ENCODE measurements at places on chromosomes 2 and 18.

GRCh38 chr18:55256226-55256928 is 297.1 kb upstream of the CCDC68 start:
- no peak for DNase-seq

GRCh38 chr18:54606835-54607212 is 15.8 kb downstream of the DYNAP start:
- no peak for DNase-seq

- DNase-seq, result no peak
Observed at GRCh38 chr2:170224692-170225294, 46.8 kb downstream of the MYO3B start.

GRCh38 chr2:176468457-176469113 is 199.3 kb downstream of the MTX2 start:
- no peak for DNase-seq

- no peak for DNase-seq
Observed at GRCh38 chr2:44477657-44478414, 116.1 kb downstream of the CAMKMT start.

DNA sequence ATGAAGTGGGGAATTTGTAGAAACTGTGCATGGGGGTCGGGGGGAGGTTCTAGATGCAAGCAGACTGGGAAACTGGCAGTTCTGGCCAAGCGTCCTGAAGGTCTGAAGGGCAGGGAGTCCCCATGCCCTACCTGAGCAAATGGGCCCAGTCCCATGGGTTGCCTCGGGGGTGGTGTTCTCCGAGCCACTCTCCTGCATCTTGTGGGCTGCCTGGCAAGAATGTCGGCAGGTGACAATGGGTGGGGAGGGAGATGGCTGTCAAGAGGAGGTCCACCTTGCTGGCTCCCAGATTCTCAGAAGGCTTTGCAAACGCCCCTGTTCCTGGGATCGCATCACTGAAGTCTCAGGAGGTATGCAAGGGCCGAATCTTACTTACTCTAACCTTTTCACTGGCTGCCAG is 21.3 kb downstream of the INHBB start:
- DNase-seq, result no peak

DNA sequence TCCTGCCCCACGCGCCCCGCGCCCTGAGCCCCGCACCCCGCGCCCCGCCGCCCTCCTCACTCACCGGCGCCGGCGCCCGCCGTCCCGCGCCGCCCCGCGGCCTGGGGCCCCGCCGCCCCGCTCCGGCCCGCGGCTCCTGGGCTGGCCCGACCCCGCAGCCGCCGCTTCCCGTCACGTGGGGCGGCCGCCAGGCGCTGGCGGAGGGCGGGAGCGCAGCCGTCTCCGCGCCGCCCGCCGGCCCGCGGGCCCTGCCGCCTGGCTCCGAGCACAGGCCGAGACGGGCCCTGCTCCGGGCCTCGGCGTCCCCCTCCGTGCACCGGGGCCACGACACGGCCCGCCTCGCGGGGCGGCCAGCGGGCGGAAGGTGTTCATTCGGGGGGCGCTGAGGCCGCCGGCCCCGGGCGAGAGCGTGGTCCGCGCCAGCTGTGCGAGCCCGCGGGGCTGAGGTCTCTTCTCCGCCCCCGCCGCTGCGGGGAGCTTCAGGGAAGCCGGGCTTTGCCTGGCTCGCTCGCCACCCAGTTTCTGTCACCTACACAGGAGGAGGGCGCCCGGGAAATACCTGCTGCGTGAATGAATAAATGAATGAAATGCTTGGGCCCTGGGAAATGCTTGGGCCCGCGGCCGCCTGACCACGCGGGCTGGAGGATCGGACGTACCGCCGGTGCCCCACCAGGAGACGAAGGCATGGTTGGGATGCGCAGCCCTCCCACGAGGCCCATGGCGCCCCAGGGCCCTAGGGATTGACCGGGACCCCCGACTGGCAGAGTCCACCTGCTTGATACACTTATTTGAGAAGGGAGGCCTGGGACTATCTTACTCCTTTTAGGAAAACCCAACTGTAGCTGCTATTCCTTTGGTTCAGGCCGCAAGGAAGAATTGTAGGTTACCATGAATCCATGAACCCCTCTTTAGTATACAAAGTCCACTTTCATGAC is at the start of gene TGFBRAP1:
Gene TGFBRAP1 (minus strand): TSS at position 175 of the 935 bp plus-strand sequence. CDS start 21,434 bp downstream, outside the sequence.
- DNase-seq, result no peak

GRCh38 chr2:239211396-239212094 is 189.3 kb downstream of the HDAC4 start:
- no peak for DNase-seq

DNA sequence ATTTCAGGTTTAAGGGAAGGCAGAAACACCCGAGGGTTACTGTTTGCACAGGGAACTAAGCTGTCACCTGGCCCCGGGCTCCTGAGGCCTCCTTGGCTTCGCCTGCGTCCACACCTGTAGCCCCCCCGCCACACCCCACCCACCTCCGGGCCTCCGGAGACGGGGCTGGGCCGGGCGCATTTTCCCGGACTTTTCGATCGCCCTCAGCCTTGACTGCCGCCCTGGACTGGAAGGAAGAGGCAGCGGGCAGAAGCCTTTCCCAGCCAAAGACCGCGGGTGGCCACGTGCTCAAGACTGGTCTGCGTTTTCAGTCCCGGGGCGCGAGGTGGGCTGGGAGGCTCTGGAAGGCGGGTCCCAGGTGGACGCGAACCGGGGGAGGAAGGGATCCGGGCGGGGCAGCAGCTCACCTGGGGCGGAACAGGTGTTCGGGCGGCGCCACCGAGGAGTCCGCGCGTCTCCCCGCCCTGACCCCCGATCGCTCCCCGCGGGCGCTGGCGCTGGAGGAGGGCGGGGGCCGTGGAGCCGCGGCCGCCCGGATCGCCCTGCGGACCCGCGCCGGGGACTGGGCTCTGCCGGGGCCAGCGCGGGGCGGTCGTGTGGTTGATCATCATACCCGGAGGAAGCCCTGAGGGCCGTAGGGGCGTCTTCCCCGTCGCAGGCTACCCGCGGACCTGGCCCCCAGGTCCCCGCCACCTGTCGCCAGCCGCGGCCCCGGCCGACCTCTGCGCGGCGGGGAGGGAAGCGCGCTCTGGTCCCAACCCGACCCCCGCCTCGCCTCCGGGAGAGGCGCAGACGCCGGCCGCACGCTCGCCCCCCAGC is 3.2 kb downstream of the ID2 start:
- DNase-seq, result no peak

DNA sequence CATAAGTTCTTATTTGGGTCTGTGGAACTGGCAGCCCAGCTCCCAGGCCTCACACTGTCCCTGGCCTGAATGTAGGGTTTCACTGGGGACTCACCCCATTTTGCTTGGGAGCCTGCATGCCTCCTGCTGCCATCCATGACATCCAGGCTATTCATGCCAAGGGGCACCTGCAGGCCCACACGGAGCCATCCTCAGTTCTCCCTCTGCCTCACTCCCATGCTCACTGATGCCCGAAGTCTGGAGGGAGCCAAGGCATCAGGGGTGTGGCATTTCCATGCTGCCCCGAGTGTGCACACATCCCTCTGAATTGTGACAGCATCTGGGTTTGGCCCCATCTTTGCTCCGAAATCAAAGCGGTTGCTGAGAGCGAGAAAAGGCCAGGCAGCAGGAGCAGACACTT is 67.4 kb upstream of the ZNF804A start:
- no peak for DNase-seq

DNA sequence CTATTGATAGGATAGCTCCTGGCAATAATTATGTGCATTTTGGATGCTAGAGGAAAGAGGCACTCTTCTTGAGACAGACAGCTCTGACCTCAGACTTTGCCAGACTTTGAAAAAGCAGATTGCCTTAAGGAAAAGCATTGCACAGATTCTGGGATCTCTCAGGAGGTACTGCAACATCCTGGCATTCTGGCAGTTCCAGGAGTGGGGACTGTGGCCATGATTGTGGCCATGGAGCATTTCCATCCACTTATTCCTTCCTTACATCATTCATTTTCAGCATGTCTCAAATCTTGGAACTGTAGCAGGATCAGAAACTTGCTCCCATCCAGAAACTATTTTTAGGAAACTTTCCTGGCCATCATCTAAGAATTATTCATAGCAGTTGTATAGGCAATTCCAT is 144.9 kb upstream of the FOSL2 start:
- DNase-seq, result no peak

DNA sequence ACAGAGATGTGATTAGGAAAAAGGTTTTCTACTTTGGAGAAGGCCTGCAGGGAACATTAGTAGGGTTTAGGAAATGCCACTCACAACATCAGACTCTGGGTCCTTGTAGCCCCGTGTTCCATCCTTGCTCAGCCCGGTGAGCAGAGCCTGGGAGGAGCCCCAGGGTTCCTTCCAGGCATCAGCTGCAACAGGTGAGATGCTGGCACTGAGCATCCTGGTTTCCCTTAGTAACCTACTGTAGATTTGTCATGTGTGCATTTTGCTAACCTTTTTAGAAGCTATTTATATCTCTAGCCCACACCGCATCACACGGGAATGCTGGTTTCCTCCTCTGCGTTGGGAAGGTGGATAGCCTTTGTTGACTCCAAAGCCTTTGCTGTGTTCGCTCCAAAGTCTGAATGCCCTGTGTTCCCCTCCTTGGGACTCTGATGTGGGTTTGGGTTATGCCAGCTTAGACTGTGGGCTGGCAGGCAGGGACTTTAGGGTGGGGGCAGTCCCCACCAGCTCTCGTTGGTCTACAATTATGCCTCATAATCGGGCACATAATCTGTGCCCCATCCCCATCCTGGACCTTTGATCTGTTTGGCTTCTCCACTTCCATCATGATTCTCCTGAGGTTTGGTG is 69.3 kb downstream of the TMEM247 start:
- DNase-seq, result no peak

- no peak for DNase-seq
Observed at GRCh38 chr2:167943368-167943767, 304.0 kb downstream of the STK39 start.

DNA sequence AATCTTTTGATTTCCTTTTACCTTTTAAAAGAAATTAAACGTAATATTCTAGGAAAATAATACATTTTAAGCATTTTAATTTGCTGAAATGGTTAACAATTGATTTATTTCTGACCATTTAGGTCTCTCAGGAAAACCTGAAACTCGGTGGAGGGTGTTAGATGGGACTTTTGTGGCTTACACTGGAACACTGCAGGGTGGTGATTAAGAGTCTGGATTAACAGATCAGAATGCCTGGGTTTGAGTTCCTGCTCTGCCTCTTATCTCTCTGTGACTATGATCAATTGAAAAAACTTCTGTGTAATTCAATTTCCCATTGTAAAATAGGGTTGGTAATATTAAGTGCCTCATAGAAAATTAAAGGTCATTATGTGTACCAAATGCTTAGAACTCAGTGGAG is 168.7 kb downstream of the UBE2E3 start:
- no peak for DNase-seq

DNA sequence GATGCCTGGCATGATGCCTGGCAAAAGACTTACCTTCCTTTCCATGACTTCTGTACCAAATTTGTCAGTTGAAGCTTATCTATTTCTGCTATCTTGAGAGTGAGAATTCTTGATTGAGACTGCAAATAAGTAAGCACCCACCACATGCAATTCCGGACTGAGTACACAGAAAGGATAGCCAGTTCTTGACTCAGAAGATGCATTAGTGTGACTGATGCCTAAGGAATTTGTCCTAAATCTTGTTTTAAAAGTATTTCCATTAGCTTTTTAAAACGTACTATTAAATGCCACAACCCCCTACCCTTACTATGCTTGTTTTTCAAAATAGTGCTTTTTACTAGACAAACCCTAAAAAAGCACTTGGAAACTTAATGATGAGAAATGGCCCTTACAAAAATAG is 545 bp downstream of the MPP4 start:
- peak; percentile 50 for DNase-seq

- DNase-seq, result no peak
Observed at GRCh38 chr2:60104514-60105505, 448.6 kb downstream of the BCL11A start.

GRCh38 chr2:236162882-236163470 is 5.2 kb downstream of the GBX2 start:
- no peak for DNase-seq

- no peak for DNase-seq
Observed at GRCh38 chr2:193894081-193894480, 1699.3 kb upstream of the TMEFF2 start.

- DNase-seq, result no peak
Observed at GRCh38 chr2:96823198-96823597, 7.1 kb downstream of the CNNM3 start.

- DNase-seq, result no peak
Observed at GRCh38 chr18:58893388-58894099, 28.9 kb downstream of the ZNF532 start.

DNA sequence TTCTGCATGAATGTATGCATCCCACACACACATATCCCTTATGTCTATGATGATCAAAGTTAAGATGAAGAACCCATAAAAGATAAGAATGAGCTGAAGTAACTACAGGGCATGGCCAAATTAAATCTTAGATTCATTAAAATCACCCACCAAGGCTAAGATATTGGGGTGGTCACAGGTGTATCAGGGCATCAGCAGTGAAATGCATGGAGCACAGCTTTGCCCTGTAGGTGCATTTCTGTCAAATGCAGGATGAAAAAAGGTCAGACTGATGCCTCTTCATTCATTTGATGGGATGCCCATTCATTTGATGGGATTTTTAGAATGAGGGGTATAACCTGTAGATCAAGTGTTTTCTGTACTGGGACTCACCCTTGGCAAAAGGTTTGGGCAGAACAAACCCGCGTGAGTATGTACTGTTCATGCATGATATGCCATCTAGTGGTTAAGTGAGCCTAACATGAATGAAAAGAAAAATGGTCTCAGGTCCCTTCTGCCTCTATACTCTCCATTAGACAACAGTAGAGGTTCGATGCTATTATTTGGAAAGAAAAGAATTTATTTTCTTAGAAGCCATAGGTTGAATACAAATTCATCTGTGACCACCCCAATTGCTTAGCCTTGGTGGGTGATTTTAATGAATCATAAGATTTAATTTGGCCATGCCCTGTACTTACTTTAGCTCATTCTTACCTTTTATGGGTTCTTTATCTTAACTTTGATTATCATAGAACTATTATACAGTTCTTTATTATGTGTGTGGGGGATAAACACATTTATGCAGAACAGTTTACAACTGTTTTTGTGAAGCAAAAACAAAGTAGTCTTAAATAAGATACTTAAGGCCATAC is 43.2 kb upstream of the NOSTRIN start:
- peak; percentile 31 for DNase-seq

DNA sequence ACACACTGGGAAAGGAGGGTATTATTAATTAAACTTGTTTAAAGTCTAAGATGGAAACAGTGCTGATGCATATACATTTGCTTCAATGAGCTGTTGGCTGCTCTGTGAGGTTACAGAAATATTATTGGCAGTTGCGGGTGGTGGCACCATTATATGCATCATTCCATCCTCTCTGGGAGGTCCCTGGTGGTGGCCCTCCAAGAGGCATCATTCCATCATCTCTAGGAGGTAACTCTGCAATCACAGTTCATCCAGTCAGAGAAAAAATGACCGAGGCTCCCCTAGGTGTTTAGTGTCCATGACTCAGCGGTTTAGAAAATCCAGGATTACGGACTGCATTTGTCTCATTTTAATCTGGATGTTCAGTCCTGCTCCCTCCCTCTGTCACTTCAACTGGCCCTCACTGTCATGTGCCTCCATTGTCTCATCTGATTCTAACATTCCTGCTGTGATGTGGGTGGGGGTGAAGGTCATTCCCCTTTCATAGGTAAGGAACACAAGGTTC is 15.4 kb downstream of the AFF3 start:
- no peak for DNase-seq

- no peak for DNase-seq
Observed at GRCh38 chr2:174332217-174332963, 2.4 kb upstream of the SP9 start.
